ENCODE measurements at places on chromosomes 2 and 18.

GRCh38 chr2:143901185-143901842 lies 618.6 kb downstream of the ZEB2 start:
- DNase-seq = no peak

- no peak for DNase-seq
Measured at GRCh38 chr2:86787736-86788135, 3.0 kb downstream of the CD8A start.

- no peak for DNase-seq
Measured at GRCh38 chr2:209648714-209649113, 122.9 kb upstream of the UNC80 start.

DNA sequence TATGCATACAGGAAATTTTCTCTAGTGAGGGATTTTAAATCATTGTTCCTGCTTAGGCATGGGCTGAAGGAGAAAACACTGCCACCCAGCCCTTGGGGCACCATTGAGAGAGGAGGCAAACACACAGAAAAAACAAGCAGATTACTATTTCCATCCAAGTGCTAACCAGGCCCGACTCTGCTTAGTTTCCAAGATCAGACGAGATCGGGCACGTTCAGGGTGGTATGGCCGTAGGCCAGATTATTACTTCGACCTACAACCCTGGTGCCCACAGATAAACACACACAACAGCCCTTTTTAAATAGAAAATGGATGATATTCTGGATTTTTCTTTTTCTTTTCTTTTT lies 45.4 kb upstream of the RHOB start:
- DNase-seq = no peak

GRCh38 chr2:186726938-186727337 lies 33.1 kb downstream of the FAM171B start:
- DNase-seq = no peak

GRCh38 chr2:7432436-7432835 lies 515.2 kb downstream of the RNF144A start:
- no peak for DNase-seq

- DNase-seq = no peak
Measured at GRCh38 chr2:60351321-60351720, 202.1 kb downstream of the BCL11A start.

- DNase-seq = no peak
Measured at GRCh38 chr2:157375384-157375783, 49.8 kb upstream of the ERMN start.

- DNase-seq = no peak
Measured at GRCh38 chr2:96396095-96396494, 60.5 kb downstream of the NCAPH start.

DNA sequence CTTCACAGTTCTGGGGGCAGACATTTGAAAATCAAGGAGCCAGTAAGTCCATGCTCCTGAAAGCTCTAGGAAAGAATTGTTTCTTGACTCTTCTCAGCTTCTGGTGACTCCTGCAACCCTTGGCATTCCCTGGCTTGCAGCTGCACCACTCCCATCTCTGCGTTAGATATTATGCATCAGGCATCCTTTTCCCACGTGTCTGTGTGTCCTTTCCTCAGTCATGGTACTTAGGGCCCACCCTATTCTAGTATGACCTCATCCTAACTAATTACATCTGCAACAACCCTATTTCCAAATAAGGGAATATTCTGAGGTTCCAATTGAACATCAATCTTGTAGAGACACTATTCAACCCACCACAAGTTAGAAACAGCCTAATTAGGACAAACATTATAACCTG lies 931.7 kb upstream of the CHAC2 start:
- no peak for DNase-seq

DNA sequence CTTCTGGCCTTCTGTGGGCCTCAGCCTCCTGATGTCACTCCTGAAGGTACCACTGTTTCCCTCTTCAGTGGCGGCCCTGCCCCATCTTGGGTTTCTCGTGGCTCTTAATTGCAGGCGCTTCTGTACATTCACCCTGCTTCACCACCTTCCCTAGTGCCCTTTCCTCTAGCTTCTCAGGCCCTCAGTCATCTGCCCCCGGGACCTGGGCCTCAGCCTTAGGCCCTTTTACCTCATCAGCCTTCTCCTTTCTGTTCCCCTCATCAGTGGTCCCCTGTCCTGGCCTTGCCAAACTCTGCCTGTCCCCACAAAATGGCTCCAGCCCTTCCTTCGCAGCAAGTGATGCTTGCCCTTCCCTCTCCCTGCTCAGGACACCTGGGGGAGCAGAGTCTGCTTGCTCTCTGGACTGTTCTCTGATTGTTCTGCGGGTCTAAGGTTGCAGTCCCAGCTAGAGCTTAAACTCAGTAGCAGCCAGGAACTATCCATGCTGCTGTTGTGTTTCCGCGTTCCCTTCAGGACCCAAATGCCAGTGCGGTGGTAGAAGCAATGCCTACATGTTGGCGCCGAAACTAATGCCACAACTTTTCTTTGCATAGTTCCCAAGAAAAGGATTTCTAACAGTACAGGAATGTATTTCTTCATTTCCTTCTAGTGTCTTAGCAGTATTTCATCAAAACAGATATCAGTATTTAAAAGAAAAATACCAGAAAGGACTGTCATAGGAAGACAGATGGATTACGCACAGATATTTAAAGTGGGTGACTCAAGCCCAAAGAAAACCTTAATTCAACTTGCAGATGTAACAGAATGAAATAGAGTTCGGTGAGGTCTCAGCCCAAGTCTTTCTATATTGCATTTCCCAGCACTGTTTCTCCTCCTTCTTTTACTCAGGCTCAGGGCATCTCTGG lies 7.5 kb downstream of the ASB1 start:
- DNase-seq = no peak

- no peak for DNase-seq
Measured at GRCh38 chr2:160096409-160096808, 34.0 kb upstream of the PLA2R1 start.

DNA sequence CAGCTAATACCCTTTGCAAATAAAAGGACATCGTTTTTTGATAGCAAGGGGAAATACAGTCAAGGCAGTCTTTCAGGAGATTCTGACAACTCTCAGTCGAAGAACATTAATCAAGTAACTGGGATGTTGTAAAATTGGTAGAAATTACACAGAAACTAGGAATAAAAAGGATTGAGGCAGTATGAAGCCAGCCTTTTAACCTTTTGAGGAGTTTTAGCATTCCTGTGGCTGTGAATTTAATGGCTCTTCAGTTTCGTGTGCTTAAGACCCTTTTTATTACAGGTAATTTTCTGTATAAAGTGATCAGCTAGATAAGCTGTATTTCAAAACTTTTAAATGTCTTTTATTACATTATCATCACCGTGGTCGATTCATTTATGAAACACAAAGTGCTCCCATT lies 91.6 kb downstream of the ASXL3 start:
- DNase-seq = no peak

GRCh38 chr2:240947607-240948006 lies 41.5 kb downstream of the CROCC2 start:
- DNase-seq = no peak

DNA sequence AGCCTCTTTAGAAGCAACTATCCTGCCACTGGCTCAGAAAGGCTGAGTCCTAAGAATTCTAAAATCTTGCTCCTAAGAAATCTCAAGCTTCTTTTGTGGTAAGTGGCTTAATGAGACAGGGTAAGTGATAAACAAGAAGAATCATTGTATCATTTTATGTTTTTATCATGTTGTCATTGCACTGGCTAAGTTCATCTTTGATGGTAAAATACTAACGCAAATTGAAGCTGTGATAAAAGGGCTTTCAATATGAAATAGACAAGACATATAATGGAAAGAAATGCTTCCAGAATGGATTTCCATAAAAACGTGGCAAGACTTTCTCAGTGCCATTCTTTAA lies 21.6 kb upstream of the TTC39C start:
- DNase-seq = no peak
